Activated naive CD4-positive, alpha-beta T cell (primary cell): ENCODE measurements at places on chromosomes 12 and 14.

GRCh38 chr14:74532246-74532645 lies 38.7 kb downstream of the ISCA2 start:
- no peak for DNase-seq

- DNase-seq, result no peak
Measured at GRCh38 chr12:113473942-113474341, 2.3 kb upstream of the LHX5 start.

DNA sequence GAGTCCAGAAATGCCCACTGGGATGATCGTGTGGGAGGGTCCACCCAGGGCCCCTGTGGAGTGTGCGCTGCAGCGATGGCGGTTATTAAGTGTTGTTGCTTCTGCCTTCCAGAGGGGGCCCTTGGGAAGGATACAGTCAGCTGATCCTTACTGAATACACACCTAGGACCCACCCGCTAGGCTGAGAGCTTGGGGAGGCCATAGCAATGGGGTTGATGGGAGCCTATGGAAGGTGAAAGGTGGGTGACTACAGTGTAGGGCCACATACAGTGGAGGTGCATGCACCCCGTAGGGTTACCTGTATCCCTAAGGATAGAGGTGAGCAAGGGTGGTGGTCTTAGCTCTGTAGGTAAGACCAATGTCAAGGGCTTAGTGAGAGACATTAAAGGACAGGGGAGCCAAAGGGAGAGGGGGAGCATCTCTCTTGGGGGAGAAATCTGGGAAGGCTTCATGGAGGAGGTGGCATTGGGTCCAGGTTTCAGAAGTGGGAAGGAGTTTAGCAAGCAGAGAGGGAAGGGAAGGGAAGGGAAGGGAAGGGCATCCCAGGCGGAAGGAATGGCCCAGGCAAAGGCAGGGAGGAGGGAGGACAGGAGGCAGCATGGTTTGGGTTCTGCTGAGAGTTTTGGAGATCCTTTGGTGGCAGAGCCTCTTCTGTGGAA lies 73.1 kb upstream of the RIN3 start:
- no peak for DNase-seq

DNA sequence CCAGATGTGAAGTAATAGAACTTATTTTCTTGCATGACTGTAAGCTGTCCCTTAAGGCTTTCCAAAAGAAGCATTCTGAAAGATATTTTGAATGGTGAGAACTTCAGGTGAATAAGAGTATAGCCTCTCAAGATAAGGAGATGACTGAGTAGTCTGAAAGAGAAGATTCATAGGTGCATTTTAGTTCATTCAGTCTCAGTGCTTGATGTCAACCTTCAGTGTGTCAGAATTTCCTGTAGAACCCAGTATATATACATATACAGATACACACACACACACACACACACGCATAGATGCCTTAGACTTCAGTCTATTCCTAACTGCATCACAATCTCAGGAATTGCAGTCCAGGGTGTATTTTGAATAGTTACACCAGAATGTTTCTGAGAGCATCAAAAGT lies 7.4 kb downstream of the BICDL1 start:
- no peak for DNase-seq

DNA sequence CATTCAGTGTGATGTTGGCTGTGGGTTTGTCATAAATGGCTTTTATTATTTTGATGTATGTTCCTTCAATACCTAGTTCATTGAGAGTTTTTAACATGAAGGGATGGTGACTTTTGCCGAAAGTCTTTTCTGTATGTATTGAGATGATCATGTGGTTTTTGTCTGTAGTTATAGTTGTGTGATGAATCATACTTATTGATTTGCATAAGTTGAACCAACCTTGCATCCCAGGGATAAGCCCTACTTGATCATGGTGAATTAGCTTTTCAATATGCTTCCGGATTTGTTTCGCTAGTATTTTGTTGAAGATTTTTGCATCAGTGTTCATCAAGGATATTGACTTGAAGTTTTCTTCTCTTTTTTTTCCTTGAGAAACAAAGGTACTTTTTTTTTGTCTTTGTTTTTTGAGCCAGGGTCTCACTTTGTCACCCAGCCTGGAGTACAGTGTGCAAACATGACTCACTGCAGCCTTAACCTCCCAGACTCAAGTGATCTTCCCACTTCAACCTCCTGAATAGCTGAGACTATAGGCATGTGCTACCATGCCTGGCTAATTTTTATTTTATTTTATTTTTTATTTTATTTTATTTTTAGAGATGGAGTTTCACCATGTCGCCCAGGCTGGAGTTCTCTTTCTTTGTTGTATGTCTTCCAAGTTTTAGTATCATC lies 121.3 kb downstream of the FUT8 start:
- no peak for DNase-seq
